ENCODE measurements at places on chromosomes 6 and 20. TPM values are rescaled to one million over a fixed set of nuclear protein-coding genes. Genes with fewer than 3 reads are reported as not detected.

Gene COX7A2
- 96.9 TPM for total RNA-seq

Gene ASIP
- not detected for total RNA-seq

Gene UBE2V1
- total RNA-seq: 38.4 TPM

Gene PRRT1
- 0.74 TPM for total RNA-seq

Gene RBPJL
- not detected for total RNA-seq

Gene ZNF831
- under 0.01 TPM for total RNA-seq

Gene HRH3
- total RNA-seq: 0.49 TPM
